ENCODE measurements at places on chromosomes 1 and 21.

- DNase-seq = no peak
These were observed 26.8 kb upstream of the COL6A2 start for GRCh38 chr21:46071082-46071481.

GRCh38 chr1:94608142-94608851 lies 66.7 kb upstream of the F3 start:
- no peak for DNase-seq

GRCh38 chr1:150979092-150980056 lies 2.7 kb upstream of the ANXA9 start:
- DNase-seq = peak; percentile 77

DNA sequence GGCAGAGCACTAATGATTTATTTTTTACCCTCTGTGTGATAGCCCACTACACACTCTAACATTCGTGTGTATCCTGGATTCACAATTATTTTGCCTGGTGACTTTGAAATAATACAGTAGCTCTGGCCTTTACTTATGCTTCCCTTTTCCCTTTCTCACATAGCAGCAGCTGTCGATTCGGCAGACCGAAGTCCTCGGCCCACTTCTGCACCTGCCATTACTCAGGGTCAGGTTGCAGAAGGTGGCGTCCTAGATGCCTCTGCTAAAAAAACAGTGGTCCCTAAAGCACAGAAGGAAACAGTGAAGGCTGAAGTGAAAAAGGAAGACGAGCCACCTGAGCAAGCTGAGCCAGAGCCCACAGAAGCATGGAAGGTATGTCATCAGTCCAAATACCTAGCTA lies 70.8 kb downstream of the TMEM200B start:
- no peak for DNase-seq

DNA sequence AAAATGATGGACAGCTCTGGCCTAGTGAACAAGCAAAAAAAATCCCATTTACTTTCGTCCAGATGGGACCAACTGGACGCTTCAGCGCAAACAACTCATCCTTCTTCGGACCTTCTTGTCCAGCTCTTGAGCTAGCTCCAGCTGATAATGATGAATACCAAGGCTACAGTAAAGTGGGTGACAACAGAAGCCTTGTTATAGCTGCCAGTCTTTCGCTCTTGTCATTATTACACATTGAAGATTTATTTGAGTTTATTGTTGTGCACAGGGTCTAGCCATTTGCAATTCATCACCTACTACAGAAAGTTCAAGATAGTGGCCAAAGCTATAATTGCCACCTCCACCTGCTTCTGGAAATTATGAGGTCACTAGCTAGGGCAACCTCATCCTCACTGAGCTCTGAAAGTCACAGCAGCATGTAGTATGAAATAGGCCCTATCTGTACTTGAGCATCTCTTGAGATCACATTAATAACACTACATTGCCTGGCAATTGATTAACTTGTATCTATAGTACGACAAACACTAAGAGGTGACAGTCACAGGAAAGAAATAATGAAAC lies 76.9 kb downstream of the GPATCH2 start:
- DNase-seq = no peak

DNA sequence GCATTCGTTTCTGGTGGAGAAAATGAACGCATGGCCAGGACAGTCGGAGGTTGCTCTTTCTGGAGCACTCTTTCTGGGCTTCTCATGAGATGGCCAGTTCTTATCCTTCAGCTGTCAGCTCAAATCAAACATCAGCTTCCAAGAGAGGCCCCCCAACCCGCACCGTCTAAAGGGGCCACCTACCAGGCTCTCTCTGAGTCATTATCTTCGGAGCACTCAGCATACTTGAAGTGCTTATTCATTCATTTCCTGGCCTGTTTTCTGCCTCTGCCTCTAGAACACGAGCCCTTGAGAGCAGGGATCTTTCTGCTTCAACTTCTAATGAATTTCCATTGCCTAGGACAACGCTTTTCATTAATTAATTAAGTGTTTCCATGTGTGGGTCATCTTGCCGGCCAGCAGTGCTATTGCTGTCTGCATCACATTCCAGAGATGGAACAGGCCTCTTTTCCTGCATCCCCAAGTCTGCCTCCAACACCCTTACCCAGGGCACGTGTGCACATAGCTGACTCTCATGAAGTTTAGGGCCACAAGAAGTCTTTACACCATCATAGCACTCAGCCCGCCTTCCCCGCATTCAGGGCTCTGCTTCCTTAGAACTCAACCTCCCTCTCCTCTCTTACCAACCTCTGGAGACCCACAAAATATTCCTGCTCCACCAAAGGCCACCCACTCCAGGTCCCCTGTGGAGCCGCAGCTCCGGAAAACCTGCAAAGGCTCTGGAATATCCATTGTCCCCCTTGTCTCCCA lies 52.1 kb upstream of the LAPTM5 start:
- DNase-seq = peak; percentile 75

DNA sequence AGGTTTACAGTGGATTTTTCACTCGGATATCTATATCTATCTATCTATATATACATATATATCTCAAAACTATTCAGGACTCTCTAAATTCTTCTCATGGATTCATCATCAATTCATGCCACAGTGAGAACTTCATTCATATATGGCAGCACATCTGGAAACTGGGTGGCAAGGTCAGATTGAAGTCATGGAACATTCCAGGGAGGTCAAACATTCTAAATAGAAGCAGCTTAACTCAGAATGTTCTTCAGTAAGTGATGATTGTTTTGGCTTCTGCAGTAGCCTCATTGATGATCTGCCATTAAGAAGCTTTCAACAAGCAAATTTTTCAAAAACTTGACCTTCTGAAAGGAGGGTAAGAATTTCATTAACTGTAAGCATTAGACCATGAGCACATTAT lies 46.9 kb upstream of the ADAMTS1 start:
- DNase-seq = no peak

DNA sequence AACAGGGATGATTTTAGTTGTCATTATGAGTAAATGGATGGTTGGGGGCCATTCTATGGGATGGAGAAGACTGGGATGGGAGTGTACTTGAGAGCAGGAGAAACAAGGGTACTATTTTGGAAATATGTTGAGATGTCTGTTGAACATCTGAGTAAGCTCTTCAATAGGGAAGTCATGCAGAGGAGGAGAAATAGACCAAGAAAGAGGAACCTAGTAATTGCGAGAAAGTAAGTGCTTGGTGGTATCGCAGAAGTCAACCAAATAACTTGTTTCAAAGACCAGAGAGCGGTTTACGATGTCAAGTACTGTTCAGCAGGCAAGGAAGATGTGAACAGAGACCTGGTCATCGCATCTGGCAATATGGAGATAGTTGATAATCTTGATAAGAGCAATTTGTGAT lies 22.4 kb upstream of the CHRM3 start:
- no peak for DNase-seq

GRCh38 chr1:27727126-27727525 lies 1.4 kb downstream of the FAM76A start:
- no peak for DNase-seq

DNA sequence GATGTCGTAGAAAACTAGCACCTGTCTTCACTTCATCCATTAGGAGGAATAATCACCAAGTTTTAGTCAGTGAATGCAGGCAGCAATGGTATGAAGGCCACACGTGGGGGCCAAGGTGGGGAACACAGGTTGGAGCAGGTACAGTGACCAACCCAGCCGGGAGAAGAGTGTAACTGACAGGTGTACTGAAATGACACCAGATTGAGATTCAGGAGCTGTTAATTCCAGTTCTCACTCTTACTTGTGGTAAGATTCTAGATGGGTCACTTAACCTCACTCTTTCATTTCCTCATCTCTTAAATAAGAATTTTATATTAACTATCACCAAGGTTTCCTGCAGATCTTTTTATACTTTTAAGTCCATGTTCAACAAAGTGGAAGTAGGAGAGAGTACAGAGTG lies 206.2 kb upstream of the PTBP2 start:
- no peak for DNase-seq

GRCh38 chr21:22795091-22795490 lies 1796.9 kb downstream of the NCAM2 start:
- DNase-seq = no peak

- DNase-seq = no peak
These were observed 36.5 kb downstream of the PIK3CD start for GRCh38 chr1:9687874-9688582.

DNA sequence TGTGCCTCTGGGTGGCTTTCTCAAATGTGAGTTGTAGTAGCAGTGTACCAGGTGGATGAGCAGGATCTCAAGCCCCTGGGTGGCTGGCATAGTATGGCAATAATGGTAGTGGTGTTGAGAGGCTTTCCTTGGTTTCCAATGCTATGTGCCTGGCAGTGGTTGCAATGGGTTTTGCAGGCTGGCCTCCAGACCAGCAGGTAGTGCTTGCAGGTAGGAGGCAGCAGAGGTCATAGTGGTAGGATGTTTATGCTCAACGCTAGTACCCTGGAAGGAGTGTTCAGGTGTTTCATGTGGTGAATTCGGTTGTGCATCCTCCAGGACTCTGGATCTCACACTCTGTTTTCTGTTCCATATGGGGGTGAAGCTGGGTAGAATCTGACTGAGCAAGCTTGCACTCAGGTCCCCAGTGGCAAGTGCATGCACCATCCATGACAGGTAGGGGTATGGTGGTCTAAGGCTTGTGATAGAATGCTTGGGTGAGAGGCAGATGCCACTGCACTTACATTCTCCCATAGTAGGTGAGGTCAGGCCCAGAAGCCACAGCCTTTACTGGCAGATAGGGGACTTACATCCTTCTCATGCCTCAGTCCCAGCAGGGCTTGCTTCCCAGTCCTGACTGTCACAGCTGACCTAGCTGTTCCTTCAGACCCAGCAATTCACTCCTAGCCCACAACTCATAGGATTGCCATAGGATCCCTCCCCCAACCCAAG lies 410.5 kb upstream of the LRRC7 start:
- no peak for DNase-seq

DNA sequence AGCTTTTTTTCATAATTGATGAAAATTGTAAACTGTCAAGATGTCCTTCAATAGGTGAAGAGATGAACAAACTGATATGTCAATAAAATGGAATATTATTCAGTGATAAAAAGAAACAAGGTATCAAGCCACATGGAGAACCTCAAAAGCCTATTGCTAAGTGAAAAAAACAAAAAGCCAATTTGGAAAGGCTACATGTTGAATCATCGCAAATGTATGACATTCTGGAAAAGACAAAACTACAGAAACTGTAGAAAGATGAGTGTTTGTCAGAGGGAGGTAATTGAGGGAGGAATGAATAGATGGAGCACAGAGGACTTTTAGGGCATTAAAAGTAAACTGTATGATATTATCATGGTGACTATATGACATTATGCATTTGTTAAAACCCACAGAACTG lies 34.5 kb upstream of the USP25 start:
- no peak for DNase-seq

GRCh38 chr1:54885237-54885679 lies 1.7 kb downstream of the DHCR24 start:
- DNase-seq = no peak

GRCh38 chr1:48291421-48291820 lies 68.9 kb downstream of the SLC5A9 start:
- no peak for DNase-seq

GRCh38 chr1:54136269-54136896 lies 16.4 kb downstream of the CDCP2 start:
- no peak for DNase-seq

DNA sequence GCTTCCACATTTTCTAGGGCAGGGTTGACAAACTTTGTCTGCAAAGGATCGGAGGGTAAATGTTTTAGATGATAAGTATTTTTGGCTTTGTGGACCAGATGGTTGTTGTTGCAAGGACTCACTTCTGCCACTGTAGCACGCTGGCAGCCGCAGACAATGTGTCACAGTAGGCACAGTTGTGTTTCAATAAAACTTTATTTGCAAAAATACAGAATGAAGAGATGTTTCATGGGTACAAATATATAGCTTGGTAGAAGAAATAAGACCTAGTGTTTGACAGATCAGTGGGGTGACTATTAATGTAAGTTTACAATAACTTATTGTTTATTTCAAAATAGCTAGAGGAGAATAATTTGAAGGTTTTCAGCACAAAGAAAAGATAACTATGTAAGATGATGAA lies 127.8 kb downstream of the GRIK3 start:
- DNase-seq = no peak

DNA sequence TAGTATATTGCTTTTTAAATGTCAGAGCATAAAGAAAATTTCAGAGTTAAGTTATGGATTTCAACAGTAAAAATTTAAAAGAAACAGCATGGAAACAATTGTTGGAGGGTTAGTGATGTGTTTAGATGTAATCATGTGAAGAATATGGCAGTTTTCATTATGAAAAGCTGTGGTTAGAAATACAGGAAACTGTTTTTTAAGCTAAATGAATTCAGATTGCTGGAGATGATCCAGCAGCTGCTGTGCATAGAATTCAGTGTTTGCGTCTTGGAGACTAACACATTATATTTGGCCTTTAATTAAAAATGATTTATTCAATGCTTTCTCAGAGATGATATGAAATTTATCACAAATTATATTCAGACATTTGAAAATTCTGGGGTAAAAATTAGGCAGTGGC lies 273.6 kb upstream of the LRRC7 start:
- DNase-seq = no peak

- DNase-seq = no peak
These were observed 28.6 kb upstream of the JUN start for GRCh38 chr1:58812468-58812867.

Data from fibroblast of skin of left biceps (primary cell).